ENCODE measurements at places on chromosomes 5 and 9. TPM values are rescaled to one million over a fixed set of nuclear protein-coding genes. Genes with fewer than 3 reads are reported as not detected.

FOXD4L3 gene
- polyA plus RNA-seq = not detected

TMEFF1 gene
- 0.34 TPM for polyA plus RNA-seq

TTC16 gene
- polyA plus RNA-seq = 0.06 TPM

GRXCR2 gene
- polyA plus RNA-seq = not detected

ALDOB gene
- polyA plus RNA-seq = 0.08 TPM

ABLIM3 gene
- polyA plus RNA-seq = 11.4 TPM

ENG gene
- polyA plus RNA-seq = 232 TPM

- no peak for DNase-seq
These were observed 226.0 kb upstream of the PTGER4 start for GRCh38 chr5:40453689-40454088.

- peak; percentile 8 for DNase-seq
These were observed 113.3 kb downstream of the PPP2R2B start for GRCh38 chr5:146765089-146765832.

DNA sequence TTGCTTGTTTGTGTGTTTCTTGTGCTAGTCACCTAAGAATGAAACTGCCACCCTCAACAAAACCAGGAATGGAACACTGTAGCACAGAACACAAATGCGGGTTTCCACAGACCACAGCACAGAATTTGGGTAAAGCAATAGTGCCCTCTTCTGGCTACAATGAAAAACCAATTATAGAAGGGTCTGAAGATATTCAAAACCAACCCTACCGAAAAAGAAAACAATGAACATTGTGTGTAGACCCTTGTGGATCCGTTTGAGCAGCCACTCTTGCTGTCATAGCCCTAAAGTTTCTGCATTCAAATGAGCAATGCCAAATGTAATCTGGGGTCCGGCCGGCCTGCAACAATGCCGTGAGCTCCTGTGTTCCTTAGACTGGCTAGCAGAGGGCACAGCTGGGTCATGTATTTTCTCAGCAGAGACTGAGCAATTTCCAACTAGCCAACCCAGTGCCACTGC, 8.3 kb upstream of the ENC1 start:
- peak; percentile 75 for DNase-seq

DNA sequence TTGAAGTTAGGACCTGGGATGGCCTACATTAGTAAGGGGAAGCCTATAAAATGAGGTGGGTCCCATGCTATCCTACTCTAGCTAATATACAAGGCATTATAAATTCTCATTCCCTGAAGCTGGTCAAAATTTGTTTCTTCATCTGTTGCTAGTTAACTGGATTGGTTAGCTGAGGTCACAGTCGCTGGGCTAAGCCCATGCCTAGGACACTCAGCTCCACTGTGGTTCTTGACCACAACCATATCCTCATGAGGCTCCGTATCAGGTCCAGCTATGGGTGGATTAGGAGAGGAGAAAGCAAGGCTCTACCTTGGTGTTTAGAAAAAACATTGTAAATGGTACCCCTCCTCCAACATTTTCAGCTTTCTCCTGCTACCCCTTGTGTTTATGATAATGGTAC, 52.8 kb upstream of the RAI14 start:
- DNase-seq = no peak

GRCh38 chr5:18236386-18236785, 602.1 kb downstream of the TAF11L14 start:
- peak; percentile 1 for DNase-seq

GRCh38 chr5:62780888-62781287, 202.3 kb downstream of the LRRC70 start:
- DNase-seq = no peak

DNA sequence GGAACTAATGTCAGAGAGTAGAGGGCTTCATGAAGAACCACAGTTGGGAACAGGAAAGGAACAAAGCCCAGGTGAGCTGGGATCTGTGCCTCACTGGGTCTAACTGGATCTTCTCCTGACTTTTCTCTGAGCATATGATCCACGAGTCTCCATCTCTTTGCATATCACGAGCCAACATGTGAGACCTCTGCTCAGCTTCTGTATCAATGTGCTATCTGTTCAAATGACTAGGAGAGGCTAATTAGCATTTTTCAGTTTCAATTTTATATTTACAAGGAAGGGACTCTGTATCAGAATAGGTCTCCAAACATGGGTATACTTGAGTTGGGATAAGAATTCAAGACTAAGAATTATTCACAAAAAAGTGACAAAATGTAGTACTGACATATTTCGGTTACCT, 73.8 kb upstream of the SGCD start:
- DNase-seq = no peak

DNA sequence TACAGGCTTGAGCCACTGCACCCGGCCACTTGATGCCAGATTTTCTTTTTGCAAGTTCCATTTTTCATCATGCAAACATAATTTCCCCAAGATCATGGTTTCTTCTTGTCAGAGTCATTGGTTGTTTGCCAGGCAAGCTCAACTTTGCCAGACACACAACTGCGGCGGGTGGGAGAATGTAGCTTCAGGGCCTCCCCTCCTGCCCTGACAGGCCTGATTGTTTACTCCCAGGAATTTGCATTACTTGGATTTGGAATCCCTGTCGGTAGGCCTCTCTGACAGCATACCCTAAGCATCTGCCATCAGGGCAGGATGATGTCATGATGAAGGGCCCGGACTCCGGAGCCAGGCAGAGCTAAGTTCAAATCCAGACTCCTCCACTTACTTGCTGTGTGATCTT, 15.1 kb downstream of the RPS14 start:
- peak; percentile 72 for DNase-seq

GRCh38 chr5:126099077-126099476, 324.1 kb upstream of the GRAMD2B start:
- no peak for DNase-seq

GRCh38 chr9:123456011-123456410, 100.0 kb downstream of the CRB2 start:
- DNase-seq = no peak

DNA sequence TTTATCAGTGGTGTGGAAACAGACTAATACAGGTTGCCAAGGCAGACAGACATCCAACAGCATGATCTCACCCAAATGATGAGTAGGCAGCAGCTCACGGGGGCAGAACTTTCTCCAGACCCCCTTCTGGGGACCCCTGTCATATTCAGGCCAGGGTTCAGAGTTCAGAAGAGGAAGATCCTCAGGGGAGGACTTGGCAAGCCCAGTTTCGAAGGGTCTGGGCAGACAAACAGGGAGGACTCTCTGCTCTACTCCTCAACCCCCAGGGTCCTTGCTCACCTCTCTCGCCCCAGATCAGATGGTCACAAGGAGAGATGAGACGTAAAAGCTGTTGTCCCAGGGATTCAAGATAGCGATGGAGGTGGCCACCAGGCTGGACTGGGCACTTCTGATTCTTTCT, 215.1 kb upstream of the MVB12B start:
- DNase-seq = no peak

DNA sequence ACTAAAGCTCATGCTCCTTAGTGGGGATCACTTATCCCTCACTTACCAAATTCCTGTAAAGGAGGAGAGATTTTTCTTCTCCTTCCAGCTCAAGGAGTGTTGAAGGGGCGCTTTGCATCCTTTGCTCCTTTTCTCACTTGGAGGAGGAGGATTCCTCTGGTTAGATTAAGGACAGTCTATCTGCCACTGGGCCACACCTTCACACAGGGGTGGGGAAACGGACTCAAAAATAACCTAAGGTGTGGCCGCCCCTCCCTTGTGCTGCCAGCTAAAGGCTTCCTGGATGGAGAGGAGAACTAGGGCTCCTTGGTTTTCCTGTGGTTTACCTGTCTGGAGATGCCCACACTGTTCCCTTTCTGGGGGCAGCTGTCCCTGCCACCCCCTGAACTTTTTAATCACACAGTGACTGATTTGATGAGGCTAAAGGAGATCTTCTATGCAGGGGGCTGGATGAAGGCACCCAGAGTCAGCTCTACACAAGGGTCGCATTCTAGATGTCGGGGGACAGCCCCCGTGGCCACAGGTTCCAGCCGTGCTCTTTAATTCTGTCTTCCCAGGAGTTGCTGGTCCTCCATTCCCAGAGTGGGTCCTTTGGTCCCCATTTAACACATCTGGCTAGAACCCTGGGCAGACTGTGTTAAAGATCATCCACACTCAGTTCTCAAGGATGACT, 14.4 kb downstream of the GLRX start:
- DNase-seq = no peak

- no peak for DNase-seq
These were observed 481.5 kb downstream of the EBF1 start for GRCh38 chr5:158618256-158618655.

GRCh38 chr9:21789541-21790037, 12.8 kb upstream of the MTAP start:
- peak; percentile 93 for DNase-seq

GRCh38 chr5:162174358-162174974, 106.9 kb downstream of the GABRG2 start:
- DNase-seq = no peak

- DNase-seq = no peak
These were observed 632 bp upstream of the SPINK13 start for GRCh38 chr5:148267962-148268361.

GRCh38 chr9:97411440-97411788, 482 bp upstream of the TDRD7 start:
- DNase-seq = no peak

DNA sequence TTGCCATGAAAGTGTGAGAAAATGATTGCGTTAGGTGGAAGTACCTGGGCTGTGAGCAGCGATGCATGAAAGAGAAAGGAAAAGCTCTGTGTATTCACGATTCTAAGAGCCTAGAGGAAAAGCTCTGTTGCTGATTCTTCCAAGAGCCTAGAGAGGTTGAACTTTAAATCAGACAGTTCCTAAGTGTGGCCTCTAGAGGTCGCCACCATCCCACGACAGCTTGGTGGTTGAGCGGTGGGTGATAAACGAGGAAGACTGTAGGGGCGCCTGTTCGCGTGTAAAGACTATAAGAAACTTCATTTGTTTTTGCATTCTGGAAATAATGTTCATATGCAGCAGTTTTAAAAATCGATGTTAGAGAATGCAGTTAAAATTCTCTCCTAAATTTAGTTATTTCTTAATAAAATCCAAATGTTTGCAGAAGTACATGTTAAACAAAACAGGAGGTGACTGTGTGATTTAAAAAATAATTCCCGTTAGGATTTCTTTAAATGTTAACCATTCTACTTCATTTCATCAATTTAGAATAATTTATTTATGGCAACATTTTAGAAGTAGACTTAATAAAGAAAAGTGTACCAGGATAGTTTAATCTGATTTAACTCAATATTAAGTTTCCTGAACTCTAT, 107.7 kb downstream of the TENT4A start:
- DNase-seq = peak; percentile 37

- no peak for DNase-seq
These were observed 1030.0 kb downstream of the CDH12 start for GRCh38 chr5:21823076-21823574.

DNA sequence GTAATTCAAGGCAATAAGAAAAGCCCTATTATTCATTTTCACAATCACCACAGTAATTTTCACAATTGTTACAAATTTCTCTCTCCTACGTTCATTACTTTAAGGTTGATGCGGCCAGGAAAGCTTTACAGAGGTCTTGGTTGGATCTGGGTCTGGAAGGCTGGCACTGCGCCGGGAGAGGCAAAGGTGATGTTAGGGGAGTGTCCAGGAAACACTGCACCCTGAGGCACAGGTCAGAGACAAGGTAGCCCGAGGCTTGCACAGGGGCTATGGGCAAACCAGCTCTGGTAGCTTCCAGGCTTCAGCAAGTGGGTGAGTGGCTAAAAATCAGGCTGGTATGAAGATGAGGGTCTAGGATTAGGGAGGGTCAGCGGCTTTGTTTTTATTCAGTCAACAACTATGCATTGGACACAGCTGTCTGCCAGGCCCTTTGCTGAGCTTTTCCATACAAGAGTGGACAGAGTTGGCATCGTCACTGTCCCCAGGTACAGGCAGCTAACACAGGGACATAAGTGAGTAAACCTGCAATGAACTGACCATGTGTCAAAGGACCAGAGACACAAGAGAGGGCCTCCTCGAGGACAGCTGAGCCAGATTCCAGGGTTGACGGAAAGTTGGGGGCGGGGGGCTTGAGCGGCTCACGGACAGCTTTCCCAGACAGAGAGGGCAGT, 12.4 kb upstream of the TENT4A start:
- DNase-seq = no peak

- DNase-seq = peak; percentile 87
These were observed 6.4 kb upstream of the EEIG1 start for GRCh38 chr9:127987103-127987614.

DNA sequence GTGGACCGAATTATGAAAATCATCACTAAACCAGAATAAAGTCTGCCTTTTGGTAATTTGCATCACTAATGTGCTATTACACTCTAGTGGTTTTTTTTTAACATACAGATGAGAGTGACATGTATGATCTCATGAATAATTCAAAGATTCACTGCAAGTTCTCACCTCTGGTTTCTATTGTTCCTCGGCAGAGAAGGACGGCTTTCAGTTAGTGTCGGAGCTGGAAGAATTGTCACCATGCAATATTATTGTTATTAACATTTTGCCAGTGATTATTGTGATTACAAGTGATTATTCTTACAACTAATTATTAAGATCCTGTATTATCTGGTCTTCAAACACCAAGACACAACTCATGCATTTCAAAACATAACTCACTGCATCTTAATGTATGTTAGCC, 366.6 kb upstream of the RPS23 start:
- DNase-seq = no peak

GRCh38 chr9:124066783-124067577, 55.4 kb downstream of the LHX2 start:
- DNase-seq = no peak

- DNase-seq = no peak
These were observed 71.0 kb downstream of the IPO11 start for GRCh38 chr5:62483556-62483955.

GRCh38 chr5:38719916-38720315, 125.9 kb upstream of the OSMR start:
- peak; percentile 91 for DNase-seq

- DNase-seq = no peak
These were observed 1808.8 kb upstream of the ACO1 start for GRCh38 chr9:30575691-30576090.

DNA sequence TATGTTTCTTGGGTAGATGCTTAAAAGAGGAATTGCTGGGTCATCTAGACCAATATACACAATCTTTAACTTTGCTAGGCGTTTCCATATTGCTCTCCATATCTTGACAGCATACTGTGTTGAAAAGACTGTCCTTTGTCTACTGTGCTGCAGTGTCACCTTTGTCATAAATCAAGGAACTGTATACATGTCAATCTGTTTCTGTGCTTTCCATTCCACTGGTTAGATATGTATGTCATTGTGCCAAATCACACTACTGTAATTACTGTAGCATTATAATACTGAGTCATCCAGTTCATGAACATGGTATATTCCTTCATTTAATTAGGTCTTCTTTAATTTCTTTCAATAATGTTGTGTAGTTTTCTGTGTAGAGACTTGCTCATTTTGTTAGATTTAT, 149.7 kb upstream of the RASGRF2 start:
- no peak for DNase-seq

DNA sequence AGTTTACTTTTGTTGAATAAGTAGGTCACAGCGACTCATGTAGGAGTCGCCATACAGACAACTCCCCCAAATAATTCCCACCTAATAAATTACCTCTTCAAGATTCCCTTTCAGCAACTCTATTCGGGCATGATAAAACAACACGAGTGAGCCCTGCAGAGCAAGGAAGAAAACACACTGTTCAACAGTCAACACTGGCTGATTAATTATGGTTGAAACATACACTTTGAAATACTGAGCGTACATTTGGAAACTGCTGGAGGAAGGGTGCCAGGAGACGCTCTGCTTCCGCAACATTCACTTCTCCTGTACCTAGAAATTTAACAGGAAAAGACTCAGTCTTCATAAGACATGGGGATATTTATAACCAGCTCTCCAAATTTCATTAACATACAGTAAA, 117.5 kb downstream of the TTC39B start:
- no peak for DNase-seq

GRCh38 chr5:83470526-83471404, 779 bp upstream of the VCAN start:
- peak; percentile 35 for DNase-seq

GRCh38 chr9:80698725-80699410, 990.5 kb downstream of the TLE1 start:
- DNase-seq = no peak
